ENCODE measurements at places on chromosomes 13 and 19. TPM values are rescaled to one million over a fixed set of nuclear protein-coding genes. Genes with fewer than 3 reads are reported as not detected.

DNA sequence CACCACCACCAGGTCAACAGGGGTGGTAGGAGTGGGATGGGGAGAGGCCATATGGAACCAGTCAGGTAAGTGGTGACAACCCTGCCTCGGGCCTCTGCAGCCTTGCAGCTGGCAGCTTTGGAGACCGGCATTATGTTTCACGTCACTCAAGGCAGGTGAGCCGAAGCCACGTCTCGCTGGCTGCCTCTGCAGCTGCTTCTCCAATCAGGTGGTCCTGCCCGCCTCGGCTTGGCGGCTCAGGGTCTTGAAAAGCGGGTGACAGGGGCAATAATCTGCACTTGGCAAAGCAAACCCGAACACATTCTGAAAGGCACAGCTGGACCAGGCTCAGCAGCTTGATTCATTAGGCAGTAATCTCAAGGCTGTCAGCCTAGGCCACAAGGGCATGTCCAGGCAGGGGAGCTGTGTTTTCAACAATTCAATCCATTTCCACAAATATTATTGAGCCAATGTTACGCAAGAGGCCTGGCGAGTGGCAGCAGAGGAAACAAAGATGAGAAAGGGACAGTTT lies 77.4 kb upstream of the PCDH8 start:
- no peak overlapping the region for H3K4me3 ChIP-seq
- no peak for DNase-seq
- H3K27me3 ChIP-seq, result peaks cover 52% of the 10 kb centered on the region
- H3K4me1 ChIP-seq, result peaks cover 22% of the 10 kb centered on the region
- no peak overlapping the region for H3K27ac ChIP-seq

DNA sequence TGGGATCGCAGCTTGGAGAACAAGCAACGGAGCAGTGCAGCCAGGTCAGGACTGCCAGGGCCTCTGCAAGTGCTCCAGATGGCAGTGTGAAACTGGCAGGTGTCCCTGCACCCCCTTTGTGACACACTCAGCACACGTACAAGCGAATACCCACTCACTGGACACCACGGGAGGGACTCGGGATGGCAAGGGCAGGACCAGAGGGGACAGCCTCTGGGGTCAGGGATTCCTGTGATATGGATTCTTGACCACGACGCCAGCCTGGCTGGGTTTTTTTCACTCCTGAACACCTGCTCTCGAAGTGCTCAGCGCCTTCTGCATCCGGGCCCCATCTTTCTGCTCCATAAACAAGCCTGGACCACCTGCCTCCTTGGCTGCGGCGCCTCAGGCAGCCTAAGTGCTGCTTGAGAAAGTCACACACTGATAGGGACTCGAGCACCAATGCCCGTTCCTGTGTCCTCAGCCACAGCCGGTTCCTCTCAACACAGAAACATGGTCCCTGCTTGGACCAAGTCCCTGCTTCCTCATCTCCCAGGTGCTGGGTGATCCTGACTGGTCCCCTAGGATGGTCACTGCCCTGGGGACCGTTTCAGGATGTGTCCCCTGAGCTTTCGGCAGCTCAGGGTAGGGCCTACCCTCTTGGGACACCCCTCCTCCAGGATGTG lies 22.0 kb downstream of the ELAVL1 start:
- H3K4me3 ChIP-seq, result no peak overlapping the region
- no peaks in the 10 kb centered on the region for H3K27me3 ChIP-seq
- H3K4me1 ChIP-seq, result no peaks in the 10 kb centered on the region
- peaks cover 13% of the 10 kb centered on the region for H3K36me3 ChIP-seq
- no peak overlapping the region for H3K27ac ChIP-seq

ZNF442 gene
- 5.6 TPM for total RNA-seq

- peaks cover 13% of the 10 kb centered on the region for H3K4me1 ChIP-seq
- H3K4me3 ChIP-seq, result no peak overlapping the region
Observed at GRCh38 chr13:50627111-50627510, 216.4 kb downstream of the DLEU7 start.

- no peak for DNase-seq
- H3K27me3 ChIP-seq, result no peaks in the 10 kb centered on the region
- no peaks in the 10 kb centered on the region for H3K36me3 ChIP-seq
- peaks cover 5% of the 10 kb centered on the region for H3K4me1 ChIP-seq
Observed at GRCh38 chr13:66830940-66831716, 399.0 kb downstream of the PCDH9 start.

GRCh38 chr19:10899151-10899653 lies 27.8 kb downstream of the CARM1 start:
- H3K27ac ChIP-seq, result no peak overlapping the region
- H3K27me3 ChIP-seq, result no peaks in the 10 kb centered on the region
- no peak for DNase-seq
- peaks cover 9% of the 10 kb centered on the region for H3K36me3 ChIP-seq
- H3K4me3 ChIP-seq, result no peak overlapping the region
- peaks cover 24% of the 10 kb centered on the region for H3K4me1 ChIP-seq

FCER2 gene
- total RNA-seq, result not detected

LILRB4 gene
- not detected for total RNA-seq

DNA sequence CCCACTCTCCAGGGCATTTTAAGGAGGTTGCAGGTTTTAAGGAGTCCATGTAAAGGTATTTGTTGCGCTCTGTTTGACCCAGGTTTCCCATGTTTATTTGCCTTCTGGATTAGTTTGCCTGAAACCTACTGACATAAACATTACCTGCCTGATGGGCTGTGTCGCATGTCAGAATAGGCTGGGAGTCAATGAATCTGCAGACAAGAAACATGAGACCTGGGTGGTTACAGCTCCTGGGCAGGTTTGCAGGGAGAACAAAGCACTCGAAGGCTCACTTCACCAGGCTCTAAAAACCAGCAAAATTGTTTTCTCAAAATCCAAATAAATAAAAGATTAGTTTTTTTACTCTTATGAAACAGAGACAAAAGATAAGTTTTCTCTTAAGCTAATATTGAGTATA lies 114.4 kb upstream of the SERTM1 start:
- no peak overlapping the region for H3K27ac ChIP-seq
- H3K4me3 ChIP-seq, result no peak overlapping the region
- no peak for DNase-seq
- H3K36me3 ChIP-seq, result no peaks in the 10 kb centered on the region
- no peaks in the 10 kb centered on the region for H3K4me1 ChIP-seq
- no peaks in the 10 kb centered on the region for H3K27me3 ChIP-seq

GRCh38 chr13:113147206-113147605 lies 11.2 kb upstream of the PROZ start:
- H3K27me3 ChIP-seq, result peaks cover 12% of the 10 kb centered on the region
- peaks cover 1% of the 10 kb centered on the region for H3K4me1 ChIP-seq
- no peak overlapping the region for H3K4me3 ChIP-seq
- H3K27ac ChIP-seq, result no peak overlapping the region
- DNase-seq, result no peak
- H3K36me3 ChIP-seq, result no peaks in the 10 kb centered on the region

GRCh38 chr13:24632382-24633121 lies 47.7 kb upstream of the ATP12A start:
- H3K4me3 ChIP-seq, result no peak overlapping the region
- no peaks in the 10 kb centered on the region for H3K27me3 ChIP-seq
- no peak overlapping the region for H3K27ac ChIP-seq
- DNase-seq, result no peak
- no peaks in the 10 kb centered on the region for H3K36me3 ChIP-seq
- peaks cover 28% of the 10 kb centered on the region for H3K4me1 ChIP-seq
